ENCODE measurements at places on chromosomes 16 and 17.

GRCh38 chr16:73764321-73764720, 532.3 kb upstream of the PSMD7 start:
- no peak for DNase-seq

GRCh38 chr17:7586673-7587419, 3.0 kb downstream of the SOX15 start:
- DNase-seq = no peak

DNA sequence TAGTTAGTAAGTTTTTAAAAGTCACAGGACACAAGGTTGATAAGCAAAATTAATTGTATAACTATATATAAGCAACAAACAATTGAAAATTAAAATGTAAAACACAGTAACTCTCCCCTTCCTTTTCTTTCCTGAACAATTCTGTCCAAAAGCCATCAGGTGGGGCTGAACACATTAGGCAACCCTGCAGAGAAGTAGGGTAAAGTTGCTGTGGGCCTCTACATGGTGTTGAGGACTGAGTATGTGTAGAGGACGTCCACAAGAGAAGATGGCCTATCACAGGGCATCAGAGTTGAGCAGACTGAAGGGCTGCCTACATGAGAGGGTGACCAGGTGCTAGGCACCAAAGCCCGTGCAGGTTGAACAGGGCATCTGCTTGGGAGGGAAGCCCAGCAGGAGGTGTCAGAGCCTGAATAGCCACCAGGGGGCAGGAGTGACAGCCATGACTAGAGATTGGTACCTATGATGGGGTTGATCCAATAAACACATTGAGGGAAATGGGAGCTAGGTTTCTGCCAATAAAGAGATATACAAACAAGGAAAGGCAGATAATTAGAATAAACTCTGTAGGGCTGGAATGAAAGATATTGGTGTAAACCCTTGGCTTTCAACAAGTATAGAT, 415.1 kb downstream of the NPIPA8 start:
- peak; percentile 47 for DNase-seq

- DNase-seq = no peak
Measured at GRCh38 chr16:17308186-17308585, 162.6 kb downstream of the XYLT1 start.
